ENCODE measurements at places on chromosomes 12 and 14. TPM values are rescaled to one million over a fixed set of nuclear protein-coding genes. Genes with fewer than 3 reads are reported as not detected.

DNA sequence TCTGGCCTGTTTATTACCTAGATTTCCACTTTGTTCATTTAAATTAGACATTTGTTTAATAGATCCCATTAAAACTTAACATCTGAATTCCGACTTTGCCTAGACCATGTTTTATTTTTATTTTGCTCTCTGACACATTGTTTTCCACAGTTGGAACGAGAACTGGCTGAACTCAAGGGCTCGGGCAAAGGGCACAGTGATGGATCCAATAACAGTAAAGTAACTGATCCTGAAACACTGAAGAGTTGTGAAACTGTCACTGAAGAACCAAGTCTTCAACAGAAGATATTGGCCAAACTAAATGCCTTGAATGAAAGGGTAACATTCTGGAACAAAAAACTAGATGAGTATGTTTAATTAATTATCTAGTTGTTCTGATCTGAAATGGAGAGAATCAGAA lies 39.7 kb downstream of the LRRC9 start:
- no peak for DNase-seq

GRCh38 chr12:116370004-116370404 lies 92.5 kb upstream of the MED13L start:
- DNase-seq, result peak; percentile 71

GRCh38 chr12:9650151-9650576 lies 19.3 kb upstream of the CLEC2D start:
- no peak for DNase-seq

- no peak for DNase-seq
Measured at GRCh38 chr12:104420868-104421267, 35.9 kb upstream of the CHST11 start.

ARHGEF25 gene
- total RNA-seq, result 23.3 TPM

ASPG gene
- not detected for total RNA-seq

GRCh38 chr12:113347-113746 lies 46.8 kb downstream of the IQSEC3 start:
- no peak for DNase-seq

ZNF705A gene
- not detected for total RNA-seq

DNA sequence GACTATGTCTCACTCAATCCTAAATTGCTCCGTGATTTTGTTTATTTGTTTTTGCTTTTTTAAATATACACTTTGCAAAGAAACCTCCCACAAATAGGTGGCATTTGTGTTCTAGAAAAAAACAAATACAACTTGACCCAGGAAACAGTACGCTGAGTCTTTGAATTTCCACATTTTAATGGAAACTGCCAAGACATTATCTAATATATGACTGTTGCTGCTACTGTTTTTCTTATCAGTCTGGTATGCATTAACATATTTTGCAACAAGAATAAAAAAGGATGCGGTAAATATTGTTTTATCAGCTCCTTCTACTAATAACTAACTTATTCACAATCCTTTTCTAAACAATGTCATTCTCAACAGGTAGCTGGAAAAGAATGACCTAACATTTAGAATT lies 187.4 kb downstream of the LRIG3 start:
- no peak for DNase-seq

DNA sequence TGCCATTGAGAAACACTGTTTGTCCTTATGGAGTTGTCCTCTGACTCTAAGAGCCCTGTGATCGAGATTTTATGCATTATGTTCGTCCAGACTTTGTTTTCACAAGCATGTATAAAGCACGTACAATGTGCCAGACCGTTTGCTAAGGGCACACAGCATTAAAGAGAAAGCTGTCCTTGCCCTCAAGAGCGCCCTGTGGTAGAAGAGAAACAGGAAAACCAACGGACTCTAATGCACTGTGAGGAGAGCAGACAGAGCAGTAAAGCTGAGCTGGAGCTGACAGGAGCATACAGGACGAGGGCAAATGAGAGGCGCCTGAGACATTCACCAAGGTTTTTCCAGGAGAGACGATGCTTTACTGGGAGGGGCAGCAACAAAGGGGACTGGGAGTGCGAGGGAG lies 66.2 kb upstream of the OVCH1 start:
- no peak for DNase-seq

LMBR1L gene
- total RNA-seq, result 22.2 TPM
